ENCODE measurements at places on chromosomes 3 and 15.

DNA sequence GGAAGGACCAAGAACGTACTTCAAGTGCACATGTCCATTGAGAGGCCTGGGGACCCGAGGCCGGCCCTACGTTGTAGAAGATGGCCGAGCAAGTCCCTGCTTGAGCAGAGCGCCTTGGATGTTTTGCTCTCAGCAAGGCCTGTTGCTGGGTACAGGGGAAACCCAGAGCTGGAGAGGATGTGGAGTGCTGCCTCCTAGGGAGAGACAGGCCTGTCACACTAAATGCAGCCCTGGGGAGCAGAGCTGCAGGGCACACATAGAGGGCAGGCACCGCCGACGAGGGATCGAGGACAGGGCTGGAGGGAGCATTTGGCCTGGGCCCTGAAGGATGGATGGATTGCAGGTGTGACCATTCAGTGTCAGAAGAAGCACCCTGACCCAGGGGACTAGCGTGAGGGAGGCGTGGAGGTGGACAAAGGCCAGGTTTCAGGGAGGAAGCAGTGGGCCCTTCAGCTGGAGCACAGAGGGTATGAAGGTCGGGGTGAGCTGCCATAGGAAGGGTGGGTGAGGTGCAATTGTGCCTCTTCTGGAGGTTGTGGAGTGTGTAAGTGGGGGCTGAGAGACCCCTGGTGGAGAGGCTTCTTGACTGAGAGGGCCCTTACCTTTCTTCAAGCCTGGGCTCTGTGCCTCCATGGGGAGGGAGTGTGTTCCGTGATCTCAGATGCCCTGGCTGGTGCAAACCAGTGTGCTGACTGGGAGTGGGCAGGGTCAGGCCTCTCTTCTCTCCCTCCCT, 142.4 kb downstream of the CHDH start:
- DNase-seq: no peak

DNA sequence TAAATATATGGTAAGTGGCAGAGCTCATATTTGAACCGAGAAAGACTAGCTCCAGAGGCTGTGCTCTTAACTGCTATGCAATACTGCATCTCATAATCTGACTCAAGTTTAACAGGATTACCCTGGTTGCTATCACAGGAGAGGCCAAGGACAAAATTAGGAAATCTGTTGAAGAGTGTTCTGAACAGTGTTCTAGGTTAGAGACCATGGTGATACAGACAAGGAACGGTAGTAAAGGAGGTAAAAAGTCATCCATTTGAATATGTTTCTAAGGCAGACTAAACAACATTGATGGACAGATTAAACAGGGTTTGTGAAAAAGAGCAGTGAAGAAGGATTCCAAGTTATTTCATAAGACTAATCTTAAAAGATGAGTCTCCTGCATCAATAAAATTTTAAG, 22.1 kb downstream of the PLOD2 start:
- DNase-seq: no peak

GRCh38 chr3:42685891-42686820, 819 bp downstream of the KLHL40 start:
- no peak for DNase-seq

- DNase-seq: no peak
These were observed 23.3 kb upstream of the LARS2 start for GRCh38 chr3:45365060-45365459.

GRCh38 chr15:73265536-73266153, 103.1 kb downstream of the HCN4 start:
- peak; percentile 20 for DNase-seq

GRCh38 chr3:82194870-82195269, 433.4 kb upstream of the GBE1 start:
- no peak for DNase-seq

GRCh38 chr3:171458071-171458863, 1.9 kb downstream of the TNIK start:
- no peak for DNase-seq

DNA sequence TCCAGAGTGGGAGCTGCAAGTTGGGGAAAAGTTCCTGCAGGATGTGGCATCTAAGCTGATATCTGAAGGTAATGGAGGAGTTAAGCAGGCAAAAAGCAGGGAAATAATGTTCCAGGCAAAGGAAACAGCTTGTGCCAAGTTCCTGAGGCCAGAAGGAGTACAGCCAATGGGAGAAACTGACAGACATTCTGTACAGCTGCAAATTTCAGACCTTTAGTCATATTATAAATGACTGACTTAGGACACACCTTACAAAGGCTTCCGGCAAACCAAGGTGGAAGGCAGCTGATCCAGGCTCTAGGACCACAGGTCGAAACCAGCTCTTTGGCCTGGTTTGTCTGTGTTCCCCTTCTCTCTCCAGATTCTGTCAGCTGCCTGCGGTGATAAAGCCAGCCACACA, 9.3 kb downstream of the WWTR1 start:
- no peak for DNase-seq

Data from activated CD4-positive, alpha-beta T cell treated with anti-CD3 and anti-CD28 coated beads for 24 hours (primary cell).